ENCODE measurements at places on chromosomes 3 and 15.

DNA sequence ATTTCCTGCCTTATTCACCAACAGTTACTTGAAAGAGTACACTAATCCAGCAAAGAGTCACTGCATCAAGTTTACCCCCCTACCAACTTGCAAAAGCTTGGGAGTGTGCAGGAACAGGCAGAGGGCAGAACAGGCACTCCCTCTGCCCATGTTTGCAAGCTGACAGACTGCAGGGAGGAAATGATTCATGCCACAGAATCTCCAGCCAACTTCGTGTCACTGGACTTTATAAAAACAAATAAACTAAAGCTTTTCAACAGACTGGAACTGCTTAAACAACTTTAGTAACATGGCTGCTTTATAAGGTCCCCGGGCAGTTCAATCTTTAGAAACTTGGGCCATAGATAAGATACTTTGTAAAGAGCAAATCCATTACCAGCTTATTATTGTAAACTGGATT is 129.5 kb downstream of the THRB start:
- DNase-seq: no peak

- DNase-seq: no peak
Observed at GRCh38 chr15:51947124-51947523, 24.5 kb downstream of the LEO1 start.

GRCh38 chr3:21914451-21914850 is 163.4 kb upstream of the ZNF385D start:
- DNase-seq: no peak

GRCh38 chr3:77147836-77148578 is 108.1 kb downstream of the ROBO2 start:
- DNase-seq: no peak

DNA sequence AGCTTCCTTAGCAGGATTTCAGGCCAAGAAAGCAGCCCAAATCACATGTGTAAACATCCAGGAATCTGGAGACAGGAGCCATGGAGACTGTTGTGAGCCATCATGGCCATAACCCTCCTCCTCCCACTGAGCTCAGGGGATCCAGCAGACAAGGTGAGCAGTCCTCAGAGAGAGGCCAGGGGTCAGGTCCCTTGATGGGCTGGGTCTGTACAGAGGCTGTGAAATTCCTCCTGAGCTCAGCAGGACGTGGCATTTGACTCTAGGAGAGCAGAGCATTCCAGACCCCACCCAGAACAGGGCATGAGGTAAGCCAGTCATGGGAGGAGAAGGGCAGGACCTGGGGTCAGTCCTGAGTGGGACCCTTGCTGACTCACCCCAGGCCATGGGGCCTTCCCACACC is 67.0 kb upstream of the ACAN start:
- DNase-seq: no peak

DNA sequence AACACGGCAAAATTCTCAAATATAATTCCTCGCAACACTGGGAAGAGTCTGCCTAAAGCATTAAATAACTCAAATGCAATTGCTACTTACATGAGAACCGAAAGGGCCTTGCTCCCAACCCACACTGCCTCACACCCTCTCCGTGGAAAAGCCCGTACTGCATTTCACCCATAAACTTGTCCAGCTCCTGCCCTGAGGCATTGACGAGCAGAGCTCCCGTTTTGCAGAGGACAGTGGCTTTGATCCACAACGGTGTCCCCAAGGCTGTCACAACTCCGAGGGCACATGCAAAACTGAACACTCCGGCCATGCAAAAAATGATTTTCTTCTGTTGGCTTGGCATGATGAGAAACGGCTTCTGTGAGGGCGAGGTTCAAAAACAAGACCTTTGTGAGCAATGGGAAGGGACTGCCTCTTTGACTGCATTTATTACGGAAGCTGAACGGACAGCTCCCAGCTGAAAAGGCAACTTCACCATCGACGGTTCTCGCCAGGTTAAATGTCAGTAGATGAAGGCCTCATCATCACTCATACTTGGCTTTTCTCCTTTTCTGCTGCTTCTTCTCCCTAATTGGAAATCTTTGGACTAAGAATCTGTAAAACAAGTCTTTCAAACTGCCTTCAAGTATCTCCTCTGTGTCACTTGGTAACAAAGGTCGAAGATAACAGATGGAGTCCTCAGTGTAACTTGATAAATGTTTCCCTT is at the start of gene CLRN1:
CLRN1 (minus strand) TSS at position 362 of the 706 bp plus-strand sequence; CDS start at position 343, 19 bp downstream.
- DNase-seq: no peak

DNA sequence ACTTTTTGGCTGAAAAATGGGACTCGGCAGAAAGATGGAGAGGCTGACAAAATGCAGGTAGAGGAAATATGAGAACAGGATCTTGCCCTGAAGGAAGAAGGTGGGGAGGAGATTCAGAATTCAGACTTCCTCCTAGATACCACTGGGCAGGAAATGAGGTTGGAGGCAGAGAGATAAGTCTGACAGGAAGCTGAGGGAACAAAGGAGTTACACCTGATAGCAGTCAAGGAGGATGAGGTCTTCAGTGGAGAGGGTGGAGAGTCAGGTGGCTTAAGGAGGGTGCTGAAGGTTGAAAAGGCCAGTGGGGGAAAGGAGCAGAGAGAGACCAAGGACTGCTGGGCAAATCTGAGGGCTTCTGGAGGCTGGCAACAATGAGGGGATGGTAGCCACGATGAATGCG is 56.8 kb downstream of the CCR4 start:
- DNase-seq: no peak

DNA sequence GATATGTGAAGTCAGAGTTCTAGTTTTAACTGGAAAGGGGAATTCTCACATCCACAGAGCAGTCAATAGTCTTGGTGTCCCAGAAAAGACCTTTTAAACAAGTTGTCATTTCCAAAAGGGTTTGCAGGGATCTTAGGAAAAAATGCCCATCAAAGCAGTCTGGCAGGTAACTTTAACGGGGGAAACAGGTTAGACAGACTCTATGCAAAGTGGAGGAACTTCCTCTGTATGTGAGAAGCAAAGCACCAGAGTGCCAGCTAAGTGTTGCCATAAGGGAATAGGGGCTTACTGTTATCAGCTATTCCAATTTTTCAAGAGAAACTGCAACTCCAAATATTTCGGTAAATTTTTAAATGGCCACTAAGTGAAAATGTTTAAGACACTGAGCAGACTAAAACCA is 307.9 kb upstream of the MDFIC2 start:
- DNase-seq: no peak

- DNase-seq: no peak
Observed at GRCh38 chr3:137687181-137687879, 76.8 kb upstream of the SOX14 start.

GRCh38 chr3:52552089-52552488 is 15.7 kb downstream of the UQCC5 start:
- DNase-seq: no peak

- DNase-seq: no peak
Observed at GRCh38 chr3:78221796-78222195, 1181.9 kb downstream of the ROBO2 start.

Measured in mesothelial cell of epicardium (in vitro differentiated cells).